Iris pigment epithelial cell (primary cell): ENCODE measurements at places on chromosomes 1 and 21.

DNA sequence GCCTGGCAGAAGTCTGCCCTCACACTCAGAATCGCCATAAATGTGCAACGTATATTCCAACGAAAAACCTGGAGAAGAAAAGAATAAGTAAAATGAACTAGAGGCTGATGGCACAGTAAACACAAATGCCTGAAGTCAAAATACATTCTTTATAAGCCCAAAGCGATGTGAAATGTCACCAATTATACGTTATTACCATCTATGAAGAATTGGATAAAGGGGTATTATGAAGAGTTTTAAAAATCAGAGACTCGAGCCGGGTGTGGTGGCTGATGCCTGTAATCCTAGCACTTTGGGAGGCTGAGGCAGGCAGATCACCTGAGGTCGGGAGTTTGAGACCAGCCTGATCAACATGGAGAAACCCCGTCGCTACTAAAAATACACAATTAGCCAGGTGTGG, 18.6 kb downstream of the PTP4A2 start:
- DNase-seq: no peak

- DNase-seq: peak; percentile 71
These were observed 277.0 kb upstream of the BRINP3 start for GRCh38 chr1:190754666-190755065.

GRCh38 chr1:50419192-50419906, 3.9 kb downstream of the DMRTA2 start:
- DNase-seq: no peak

DNA sequence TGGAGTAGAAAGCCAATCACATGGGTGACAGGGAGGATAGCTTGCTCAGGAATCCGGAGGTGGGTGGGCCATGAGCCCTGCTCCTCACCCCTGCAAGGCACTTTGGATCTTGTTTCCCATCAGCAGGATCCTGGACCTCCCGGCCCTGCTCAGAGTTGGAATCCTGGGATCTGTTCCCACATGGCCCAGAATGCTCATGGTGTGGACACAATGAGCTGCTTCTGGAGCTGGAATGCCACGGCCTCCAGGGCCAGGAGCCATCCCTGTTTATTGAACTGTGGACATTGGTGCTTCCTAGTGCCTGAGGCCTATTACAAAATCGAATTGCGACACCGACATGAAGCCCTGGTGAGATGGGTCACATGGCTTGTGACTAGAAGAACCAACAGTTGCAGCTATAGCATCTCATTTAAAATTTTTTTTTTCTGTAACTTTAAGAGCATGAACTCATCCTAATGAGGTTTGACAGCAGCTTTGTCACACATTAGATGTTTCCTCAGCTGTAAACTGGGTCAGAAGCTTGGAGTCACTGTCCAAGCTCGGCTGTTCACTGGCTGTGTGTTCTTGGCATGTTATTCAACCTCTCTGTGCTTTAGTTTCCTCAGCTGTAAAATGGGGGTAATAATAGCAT, 40.4 kb upstream of the GOLT1A start:
- peak; percentile 78 for DNase-seq

GRCh38 chr1:119133987-119134386, 6.5 kb downstream of the WARS2 start:
- peak; percentile 81 for DNase-seq

- no peak for DNase-seq
These were observed 93.5 kb downstream of the LTN1 start for GRCh38 chr21:28899220-28899619.

DNA sequence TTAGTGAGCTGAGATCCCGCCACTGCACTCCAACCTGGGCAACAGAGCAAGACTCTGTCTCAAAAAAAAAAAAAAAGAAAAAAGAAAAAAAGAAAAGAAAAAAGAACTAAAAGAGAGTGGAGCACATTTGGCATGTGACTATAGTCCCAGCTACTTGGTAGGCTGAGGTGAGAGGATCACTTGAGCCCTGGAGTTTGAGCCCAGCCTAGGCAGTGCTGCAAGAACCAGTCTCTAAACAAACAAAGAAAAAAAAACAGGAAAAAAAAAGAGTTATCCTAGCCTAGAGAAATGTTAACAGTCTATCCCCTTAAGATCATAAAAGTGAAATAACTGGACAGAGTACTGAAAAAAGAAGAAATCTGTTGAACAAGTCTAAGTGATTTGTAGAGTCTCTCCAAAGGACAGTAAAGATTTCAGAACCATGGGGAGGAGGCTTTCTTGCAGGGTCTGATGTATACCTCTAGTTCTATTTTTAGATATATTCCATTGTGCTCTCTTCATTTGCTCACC, 4.5 kb upstream of the PRDX1 start:
- DNase-seq: no peak

DNA sequence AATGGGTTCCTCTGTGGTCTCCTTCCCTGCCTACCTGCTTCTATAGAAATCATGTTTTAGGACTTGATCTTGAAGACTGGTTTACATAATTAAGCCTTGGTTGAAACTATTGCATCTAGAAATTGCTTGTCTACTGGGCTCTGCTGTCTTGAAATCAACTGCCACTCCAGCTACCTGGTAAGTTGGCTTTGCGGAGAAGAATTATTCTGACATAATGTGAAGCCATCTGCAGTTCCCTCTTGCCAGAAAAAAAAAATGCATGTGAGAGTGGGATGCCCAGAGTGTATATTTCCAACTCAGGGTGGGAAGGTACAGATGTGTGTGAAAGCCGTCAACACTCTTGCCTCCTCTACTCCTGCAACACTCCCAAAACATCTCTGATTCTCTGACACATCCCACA, 27.2 kb downstream of the C8B start:
- no peak for DNase-seq

DNA sequence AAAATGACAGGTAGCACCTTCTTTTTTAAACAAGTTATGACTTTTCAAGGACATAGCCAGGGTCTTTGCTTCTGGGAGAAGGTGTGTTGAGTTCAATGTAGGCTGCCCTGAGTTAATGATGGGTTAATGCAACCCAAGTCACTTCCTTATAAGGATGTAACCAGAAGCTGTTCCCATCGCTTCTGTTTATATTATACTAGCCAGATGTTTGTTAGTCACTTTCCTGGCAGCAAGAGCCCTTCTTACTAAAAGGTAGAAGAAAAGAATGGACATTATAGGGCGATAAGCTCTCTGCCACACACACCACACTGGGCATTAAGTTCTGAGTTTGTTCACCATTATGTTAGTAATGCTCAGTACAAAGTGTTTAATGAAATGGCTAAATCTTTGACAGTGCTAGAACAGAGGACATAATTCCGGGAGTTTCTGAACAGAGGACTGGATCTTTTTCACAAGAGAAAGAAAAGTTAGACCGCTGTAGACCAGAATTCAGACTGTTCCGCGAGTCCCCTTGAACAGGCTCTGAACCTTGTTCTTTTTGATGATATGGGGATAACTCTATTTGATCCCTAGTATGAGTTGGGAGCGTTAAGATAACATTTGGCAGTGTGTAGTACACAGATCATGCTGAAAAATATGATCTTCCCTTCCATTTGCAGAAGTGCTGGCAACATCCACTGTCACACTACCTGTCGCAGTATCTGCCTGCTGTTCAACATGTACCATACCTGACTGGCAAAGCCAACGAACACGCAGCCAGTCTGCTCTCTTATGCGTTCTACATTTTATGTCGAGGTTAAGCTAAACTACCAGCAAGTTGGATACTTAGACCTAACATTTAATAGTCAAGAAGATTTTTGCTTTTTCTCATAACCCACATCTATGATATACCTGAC, 41.0 kb downstream of the DEGS1 start:
- peak; percentile 92 for DNase-seq

DNA sequence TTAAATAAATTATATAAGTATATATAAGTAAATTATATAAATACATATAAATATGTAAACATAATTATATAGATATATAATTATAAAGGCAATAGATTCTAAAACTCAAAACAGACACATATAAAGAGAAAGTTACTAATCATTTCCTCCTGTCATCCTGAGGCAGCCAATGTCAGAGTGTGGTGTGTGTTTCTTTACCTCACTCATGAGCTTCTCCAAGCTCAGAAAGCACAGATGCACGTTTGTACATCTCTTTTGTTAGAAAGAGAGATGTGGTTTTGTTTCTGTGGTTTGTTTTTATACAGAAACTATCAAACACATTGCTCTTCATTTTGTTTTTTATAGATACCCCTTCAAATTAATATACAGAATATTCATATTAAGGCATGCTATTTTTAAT, 594.8 kb downstream of the USP25 start:
- DNase-seq: peak; percentile 53

- peak; percentile 89 for DNase-seq
These were observed 939 bp upstream of the MFAP2 start for GRCh38 chr1:16981269-16981849.

DNA sequence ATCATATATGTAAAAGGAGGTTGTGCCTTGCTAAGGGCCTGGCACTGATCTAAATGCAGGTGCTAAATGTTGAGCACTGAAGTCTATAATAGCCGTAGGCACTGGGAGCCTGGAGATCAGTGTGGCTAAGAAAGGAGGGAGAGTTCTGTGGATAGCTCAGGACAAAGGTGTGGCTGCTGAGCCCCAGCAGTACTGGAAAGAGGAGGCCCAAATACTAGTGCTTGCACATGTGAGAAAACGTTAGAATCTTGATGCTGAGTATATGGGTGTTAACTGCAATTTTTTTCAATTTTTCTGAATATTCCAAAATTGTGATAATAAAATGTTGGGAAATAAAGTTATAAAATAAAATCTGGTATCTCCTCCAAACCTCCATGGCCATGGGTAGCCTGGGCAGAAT, 62.5 kb upstream of the PTGFRN start:
- no peak for DNase-seq

DNA sequence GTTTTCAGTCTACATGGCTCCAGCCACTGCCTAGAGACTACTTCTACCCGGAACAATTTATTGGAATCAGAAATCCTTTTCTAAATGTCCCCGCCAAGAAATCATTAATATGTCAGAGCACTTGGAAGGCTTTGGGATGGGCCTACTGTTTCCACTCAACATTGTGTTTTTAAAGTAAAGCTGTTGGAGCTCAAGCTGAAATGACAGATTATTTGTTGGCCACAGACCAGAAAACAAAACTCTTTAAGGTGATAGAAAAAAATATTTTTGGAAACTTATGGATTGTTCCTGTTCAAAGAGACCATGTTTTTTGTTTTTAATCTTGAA, 496 bp downstream of the VPS45 start:
- no peak for DNase-seq

DNA sequence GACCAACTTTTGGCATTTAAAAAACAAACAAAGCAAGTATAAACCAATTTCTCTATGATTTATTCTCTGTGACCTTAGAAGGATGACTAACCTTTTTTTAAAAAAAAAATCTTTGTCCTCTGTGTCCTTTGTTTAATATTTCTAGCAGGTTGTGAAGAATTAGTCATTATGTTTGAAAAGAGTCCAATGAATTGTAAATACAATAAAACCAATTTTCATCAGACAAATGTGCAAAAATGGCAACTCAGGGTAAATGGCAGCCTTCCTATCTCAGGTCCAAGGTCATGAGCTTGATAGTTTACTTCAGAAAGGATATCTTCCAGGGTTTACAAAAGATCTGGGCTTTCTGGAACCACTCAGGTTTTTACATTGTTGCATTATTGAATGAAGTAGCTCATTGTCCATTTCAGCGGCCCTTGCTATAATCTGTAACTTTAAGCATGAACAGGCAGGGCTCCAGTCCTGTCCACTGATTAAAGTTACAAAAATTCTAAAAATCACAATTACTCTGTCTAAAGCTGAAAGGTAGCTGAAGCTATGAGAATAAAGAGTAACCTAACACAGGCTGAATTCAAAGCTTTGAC, 11.7 kb upstream of the MAP3K21 start:
- no peak for DNase-seq
